GM03348 (cell line): ENCODE measurements at places on chromosomes 11 and 22.

DNA sequence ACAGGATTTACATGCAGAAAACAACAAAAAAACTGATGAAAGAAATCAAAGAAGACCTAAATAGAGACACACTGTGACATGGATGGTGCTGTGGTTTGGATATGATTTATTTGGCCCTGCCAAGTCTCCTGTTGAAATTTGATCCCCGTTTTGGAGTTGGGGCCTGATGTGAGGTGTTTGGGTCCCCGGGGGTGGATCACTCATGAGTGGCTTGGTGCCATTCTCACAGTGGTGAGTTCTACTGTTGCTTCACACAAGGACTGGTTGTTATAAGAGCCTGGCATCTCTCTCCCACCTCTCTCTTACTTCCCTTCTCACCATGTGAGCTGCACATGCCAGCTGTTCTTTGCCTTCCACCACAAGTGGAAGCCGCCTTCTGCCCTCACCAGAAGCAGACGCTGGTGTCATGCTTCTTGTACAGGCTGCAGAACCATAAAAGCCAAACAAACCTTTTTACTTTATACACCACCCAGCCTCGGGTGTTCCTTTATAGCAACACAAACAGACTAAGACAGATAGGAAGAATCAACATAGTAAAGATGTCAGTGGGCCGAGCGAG, 7.8 kb upstream of the RTL6 start:
- DNase-seq, result no peak

- DNase-seq, result no peak
Observed at GRCh38 chr11:6746626-6747025, 25.1 kb downstream of the OR2AG2 start.

DNA sequence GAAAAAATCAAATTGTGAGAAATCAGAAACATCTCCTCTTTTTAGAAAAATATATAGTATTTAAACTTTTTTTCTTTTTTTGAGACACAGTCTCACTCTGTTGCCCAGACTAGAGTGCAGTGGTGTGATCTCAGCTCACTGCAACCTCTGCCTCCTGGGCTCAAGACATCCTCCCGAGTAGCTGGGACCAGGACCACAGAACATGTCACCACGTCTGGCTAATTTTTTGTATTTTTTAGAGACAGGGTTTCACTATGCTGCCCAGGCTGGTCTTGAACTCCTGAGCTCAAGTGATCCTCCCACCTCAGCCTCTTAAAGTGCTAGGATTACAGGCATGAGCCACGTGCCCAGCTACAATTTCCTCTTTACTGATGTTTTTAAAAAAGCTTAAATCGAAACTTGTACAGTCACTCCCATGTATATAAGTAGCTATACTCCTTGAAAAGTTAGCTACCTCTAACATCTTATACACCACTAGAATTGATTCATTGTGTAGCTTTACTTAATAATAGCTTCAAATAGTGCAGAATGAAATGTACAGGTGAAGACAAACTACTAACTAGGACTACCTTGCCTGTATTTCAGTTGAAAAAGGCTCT, 10.3 kb downstream of the EIF4G2 start:
- DNase-seq, result no peak

DNA sequence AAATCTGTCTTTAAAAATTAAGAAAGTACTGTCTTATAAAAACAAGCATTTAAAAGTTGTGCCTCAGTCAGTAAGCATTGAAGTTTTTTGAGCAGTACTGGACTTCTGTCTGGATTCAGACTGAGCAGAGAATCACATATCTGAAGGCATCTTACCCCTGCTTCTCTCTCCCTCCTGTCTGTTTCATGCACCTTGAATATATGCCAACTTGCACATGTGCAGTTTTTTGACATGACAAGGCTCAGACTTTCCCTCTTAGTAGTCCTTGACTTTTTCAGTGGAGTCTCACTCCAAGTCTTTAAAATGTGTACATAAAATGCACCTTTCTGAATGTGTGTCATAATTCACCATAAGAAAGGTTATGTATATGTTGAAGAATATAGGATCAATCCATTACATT, 19.8 kb downstream of the SPECC1L start:
- DNase-seq, result peak; percentile 39

- DNase-seq, result no peak
Observed at GRCh38 chr11:92046103-92046502, 178.5 kb upstream of the FAT3 start.

DNA sequence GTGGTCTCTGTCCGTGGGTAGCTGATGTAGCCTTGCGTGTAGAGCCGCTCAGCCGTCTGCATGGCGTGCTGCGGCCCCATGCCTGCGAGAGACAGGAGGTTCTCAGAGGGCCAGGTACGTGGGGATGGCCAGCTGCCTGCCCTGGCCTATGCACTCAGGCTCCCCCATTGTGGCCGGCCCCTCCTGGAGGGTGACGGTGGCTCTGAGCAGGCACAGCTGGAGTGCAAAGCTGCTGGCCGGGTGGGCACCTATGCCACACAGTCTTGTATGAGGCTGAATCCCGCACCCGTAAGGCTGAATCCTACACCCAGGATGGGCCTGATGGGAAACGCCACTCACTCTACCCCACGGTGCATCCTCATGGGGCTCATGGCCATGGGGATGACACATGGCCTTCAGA, 11.6 kb upstream of the PPM1F start:
- DNase-seq, result no peak

DNA sequence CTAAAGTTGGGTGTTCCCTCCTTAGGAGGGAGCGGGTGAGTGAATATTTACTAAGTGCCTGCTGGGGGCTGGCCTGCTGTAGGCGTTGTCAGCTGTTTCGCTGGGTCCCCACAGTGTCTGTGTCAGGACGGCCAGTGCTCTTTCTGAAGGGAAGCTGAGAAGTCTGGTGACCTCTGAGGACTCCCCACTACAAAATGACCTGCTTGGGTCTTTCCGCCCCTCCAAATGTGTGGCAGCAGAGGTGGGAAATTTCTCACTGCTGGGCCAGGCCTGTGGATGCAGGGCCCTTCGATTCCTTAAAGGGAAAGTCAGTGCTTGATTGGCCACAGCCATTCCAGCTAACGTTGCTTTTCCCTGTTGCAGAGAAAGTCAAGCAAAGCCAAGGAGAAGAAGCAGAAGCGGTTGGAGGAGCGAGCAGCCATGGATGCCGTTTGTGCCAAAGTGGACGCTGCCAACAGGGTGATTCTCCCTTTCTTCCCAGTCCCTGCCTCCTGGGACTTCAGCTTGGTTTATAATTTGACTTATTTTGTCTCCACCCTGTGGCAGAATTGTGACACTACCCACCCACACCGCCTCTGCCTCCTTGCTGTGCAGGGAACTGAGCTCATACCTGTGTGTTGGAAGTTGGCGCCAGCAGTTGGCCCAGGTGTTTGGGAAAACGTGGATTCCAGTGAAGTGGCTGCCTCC, 6.8 kb downstream of the NAA40 start:
- peak; percentile 90 for DNase-seq

DNA sequence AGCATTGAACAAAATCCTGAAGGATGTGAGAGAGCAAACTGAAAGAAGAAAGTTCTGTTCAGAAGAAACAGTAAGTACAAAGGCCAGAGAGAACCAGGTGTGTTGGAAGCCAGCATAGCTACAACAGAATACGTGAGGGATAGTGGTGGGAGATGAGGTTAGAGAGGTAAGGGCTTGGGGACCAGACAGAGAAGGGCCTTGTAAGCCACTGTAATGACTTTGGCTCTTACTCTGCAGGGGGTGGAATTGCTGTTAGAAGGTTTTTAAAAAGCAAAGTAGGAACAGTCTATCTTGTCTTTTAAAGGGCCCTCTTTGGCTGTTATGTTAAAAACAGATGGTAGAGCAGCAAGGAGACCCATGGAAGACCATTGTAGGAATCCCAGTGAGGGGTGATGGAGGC, 4.2 kb downstream of the PRRG4 start:
- DNase-seq, result no peak

GRCh38 chr22:41327124-41327523, 25.8 kb downstream of the ZC3H7B start:
- DNase-seq, result no peak

DNA sequence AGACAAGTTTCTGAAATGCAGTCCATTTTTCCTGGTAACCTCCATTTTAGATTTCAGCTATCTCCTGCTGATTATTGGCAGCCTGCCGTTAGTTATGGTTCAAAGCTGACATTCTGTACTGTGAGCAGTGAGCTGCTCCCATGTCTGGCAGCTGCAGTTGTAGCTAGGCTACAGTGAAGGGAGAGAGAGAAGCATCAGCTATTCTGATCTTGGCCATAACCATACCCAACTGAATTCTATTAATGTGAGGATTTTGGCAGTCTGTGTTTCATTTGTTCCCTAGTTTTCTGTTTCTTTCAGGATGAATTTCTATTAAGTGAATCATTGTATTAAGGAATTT, 33.4 kb downstream of the SIK2 start:
- DNase-seq, result peak; percentile 37

GRCh38 chr11:27552341-27552740, 45.8 kb upstream of the LIN7C start:
- no peak for DNase-seq

GRCh38 chr22:37957232-37957631, 3.7 kb downstream of the POLR2F start:
- no peak for DNase-seq

DNA sequence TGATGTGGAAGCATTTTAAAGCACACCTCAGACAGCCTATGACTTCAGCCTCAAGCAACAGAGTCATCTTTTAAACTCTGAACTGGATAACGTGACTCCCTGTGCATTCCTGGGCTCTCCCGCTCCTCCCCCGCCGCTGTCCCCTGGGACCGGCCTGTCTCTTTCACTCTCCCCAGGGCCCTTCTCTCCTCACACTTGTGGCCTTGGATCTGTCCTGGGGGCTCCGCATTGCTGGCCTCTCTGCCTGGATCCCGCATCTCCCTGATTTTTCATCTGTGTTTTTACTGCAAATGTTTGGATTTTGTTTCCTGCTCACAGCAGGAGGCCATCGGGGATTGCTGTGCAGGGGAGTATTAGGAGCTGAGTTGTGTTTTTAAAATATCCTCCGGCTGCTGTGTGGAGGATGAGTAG, 15.4 kb downstream of the C11orf24 start:
- peak; percentile 75 for DNase-seq

DNA sequence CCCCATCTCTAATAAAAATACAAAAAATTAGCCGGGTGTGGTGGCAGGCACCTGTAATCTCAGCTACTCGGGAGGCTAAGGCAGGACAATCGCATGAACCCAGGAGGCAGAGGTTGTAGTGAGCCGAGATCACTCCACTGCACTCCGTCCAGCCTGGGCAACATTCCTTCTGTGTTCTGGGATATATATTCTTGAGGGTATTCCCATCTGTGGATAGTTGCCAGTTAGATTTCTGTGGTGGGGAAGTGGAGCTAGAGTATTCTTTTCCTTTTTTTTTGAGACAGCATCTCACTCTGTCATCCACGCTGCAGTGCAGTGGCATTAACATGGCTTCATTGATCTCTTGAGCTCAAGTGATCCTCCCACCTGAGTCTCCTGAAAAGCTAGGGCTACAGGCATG, 9.1 kb upstream of the ZNF74 start:
- no peak for DNase-seq

DNA sequence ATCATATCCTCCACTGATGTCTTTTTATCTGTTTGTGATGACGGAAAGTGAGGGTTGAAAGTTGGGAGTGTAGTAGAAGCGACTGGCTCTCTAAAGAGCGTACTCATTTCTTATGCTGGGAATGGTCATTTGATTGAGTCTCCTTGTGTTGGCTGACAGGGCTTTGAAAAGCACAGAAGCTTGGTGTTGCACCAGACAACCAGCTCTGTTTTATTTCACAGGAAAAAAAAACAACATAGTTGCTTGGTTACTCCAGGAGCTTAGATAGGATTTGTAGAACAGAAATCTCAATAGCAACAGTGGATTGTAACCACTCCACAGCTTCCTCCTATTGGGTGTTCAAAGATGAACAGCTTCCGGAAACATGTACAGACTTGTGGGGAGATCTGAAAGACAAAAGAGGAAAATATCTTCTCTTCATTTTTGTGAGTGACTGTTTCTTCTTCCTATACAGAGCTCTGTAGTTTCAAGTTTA, 2.7 kb downstream of the RBM14 start:
- peak; percentile 46 for DNase-seq

- no peak for DNase-seq
Observed at GRCh38 chr22:40817737-40818136, 1.4 kb downstream of the SLC25A17 start.

DNA sequence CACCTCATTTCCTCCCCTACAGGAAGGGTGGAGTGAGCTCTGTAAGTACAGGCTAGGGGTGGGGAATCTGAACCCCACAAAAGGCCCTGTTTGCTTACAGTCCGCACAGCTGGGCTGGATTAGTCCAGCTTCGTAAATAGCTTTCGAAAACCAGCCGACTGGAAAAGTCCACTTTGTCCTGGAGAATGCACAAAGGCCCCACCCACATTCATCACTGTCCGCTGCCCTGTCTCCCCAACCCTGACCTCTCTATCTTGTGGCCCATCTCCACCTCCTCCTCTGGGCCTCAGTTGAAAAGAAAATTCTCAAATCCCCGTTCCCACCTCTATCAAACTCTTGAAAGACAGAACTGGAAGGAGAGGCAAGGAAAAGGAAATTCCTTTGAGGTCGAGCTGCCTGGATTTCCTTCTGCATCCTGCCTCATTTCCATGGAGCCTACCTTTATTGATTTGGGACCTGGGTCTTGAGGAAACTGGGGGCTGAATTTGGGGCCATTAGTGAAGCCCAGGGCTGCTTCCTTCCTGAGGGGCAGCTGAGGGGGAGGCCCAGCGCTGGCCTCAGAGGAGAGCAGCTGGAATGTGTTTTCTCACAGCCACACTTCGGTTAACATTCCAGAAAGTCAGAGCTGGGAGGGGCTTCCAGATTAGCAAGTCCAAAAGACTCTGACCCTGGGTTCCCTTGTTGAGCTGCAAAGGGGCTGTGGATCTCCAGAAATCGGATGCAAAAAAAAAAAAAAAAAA, 147.6 kb downstream of the FBXO7 start:
- peak; percentile 88 for DNase-seq

- no peak for DNase-seq
Observed at GRCh38 chr11:127252321-127252720, 251.8 kb upstream of the KIRREL3 start.

- DNase-seq, result no peak
Observed at GRCh38 chr22:26903030-26903856, 245.9 kb downstream of the MIAT start.

GRCh38 chr22:40414838-40415505, 44.6 kb downstream of the SGSM3 start:
- no peak for DNase-seq

DNA sequence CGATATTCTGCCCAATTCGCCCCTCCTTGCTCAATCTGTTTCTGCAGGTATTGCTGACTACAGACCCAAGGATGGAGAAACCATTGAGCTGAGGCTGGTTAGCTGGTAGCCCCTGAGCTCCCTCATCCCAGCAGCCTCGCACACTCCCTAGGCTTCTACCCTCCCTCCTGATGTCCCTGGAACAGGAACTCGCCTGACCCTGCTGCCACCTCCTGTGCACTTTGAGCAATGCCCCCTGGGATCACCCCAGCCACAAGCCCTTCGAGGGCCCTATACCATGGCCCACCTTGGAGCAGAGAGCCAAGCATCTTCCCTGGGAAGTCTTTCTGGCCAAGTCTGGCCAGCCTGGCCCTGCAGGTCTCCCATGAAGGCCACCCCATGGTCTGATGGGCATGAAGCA, 9.2 kb upstream of the SLC35E4 start:
- no peak for DNase-seq

GRCh38 chr11:92626624-92627023, 342.8 kb upstream of the MTNR1B start:
- no peak for DNase-seq

- DNase-seq, result no peak
Observed at GRCh38 chr11:128388206-128388815, 199.0 kb downstream of the ETS1 start.
